Fibroblast of gingiva (primary cell): ENCODE measurements at places on chromosomes 16 and 17.
A peak's percentile ranks its signal among the peaks of the same experiment; 100 is the strongest.

DNA sequence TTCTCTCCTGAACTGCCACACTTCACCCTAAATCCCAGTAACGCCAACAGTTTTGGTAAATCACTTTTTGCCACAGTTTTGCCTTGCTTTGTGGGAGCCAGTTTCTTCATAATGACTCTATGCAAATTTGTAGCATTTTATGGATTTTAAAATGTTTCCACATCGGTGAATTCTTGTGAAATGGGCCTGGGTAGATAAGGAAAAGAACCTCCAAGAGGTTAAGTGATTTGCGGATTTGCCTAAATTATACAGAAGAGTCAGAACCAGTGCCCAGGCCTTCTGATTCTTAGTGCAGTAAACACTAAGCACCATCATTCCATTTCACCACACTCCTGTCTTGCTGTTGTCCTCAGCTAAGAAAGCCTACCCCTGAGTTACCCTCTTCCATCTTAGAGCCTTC lies 17.9 kb downstream of the MINK1 start:
- DNase-seq, result no peak

- no peak for DNase-seq
Observed at GRCh38 chr16:65878347-65878746, 488.1 kb upstream of the CDH5 start.

DNA sequence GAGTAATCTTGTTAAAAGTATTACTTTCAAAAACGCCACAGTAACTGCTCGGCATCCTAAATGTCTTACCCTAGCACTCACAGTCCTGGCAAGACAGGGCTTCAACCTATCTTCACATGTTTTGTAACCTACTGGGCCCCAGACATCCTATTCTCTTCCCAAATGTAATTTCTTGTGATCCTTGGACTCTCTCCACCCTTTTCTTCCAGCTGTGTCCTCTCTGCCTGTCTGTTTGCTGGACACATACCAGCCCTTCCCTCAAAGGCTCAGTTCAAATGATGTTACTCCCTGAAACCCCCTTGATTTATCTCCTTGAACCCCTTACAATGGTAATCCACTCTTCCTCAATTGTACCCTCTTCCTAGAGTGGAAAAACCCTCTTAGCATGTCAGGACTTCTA lies 60.1 kb upstream of the CNEP1R1 start:
- DNase-seq, result no peak

DNA sequence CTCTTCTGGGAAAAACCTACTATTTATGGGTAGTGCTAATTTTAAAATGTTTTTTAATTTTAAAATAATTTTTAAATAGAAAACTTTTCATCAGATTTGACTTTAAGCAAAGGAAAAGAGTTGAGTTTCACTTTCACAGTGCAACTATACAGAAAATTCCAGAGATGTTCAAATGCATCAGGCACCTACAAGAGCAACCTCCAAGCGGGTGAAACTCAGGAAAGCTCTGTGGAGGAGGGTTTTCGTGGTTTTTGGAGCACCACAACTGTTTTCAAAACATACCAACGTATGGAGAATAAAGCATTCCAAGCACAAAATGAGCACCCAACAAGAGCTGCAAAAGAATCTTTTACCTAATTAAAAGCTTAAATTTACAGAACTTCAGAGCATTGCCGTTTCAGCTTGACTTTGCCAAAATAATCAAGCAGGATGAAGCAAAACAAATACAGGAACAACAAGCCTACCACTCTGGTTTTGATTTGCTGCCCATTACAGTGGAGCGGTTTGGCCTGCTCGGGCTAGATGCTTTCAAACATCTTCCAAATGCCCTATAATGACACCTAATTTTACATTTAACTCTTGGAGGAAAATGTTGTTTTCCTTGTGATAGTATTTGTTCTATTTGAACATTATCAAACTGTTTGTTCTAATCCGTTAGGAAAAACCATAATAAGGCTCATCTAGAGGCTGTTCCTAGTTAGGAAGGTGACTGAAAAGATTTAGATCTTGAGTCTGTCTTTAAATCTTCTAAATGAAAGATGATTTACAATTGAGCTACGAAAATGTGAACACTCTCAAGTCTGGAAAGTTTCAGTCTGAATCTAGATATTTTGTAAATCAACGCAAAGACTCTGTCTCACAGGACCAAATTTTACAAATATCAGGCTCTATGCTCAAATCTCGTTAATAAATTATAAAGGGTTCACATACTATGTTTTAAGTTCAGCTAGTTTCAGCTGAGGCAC lies 34.5 kb downstream of the NACA2 start:
- DNase-seq, result peak; percentile 57

GRCh38 chr16:57235128-57236021 lies 9.7 kb upstream of the ARL2BP start:
- no peak for DNase-seq

DNA sequence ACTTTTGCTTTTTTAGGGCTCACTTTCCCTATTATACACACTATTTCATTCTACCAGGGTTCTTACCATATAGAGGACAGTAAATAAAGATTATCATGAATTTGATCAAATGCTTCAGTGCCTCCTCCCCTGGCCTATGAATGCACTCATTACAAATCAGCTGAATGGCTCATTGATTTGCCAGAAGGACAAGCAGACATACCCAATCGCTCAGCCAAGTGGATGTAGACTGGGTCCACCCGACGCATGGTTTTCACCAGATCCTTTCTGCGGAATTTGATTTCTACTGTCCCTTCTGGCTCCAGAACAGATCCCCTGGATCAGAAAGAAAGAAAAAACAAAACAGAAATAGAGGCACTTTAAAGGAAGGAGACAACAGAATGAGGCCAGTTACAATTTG lies 162.6 kb downstream of the AATF start:
- DNase-seq, result no peak

DNA sequence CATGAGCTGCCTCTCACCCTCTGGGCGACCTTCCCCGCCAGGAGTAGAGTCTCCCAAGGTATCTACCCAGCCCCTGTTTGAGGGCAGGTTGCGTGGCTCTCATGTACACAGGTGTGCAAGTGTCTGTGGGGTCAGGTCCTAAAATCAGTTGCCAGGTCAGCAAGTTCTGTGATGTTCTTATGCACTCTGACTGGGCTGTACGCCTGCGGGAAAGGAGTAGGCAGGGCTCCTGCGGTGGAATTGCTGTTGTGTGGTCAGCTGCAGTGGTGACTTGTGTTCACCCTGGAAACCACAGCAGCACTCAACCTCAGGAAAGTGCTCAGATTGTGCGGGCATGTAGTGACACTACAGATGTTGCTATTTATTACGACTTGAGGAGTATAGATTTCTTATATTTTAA lies 19.4 kb downstream of the NARF start:
- DNase-seq, result no peak

DNA sequence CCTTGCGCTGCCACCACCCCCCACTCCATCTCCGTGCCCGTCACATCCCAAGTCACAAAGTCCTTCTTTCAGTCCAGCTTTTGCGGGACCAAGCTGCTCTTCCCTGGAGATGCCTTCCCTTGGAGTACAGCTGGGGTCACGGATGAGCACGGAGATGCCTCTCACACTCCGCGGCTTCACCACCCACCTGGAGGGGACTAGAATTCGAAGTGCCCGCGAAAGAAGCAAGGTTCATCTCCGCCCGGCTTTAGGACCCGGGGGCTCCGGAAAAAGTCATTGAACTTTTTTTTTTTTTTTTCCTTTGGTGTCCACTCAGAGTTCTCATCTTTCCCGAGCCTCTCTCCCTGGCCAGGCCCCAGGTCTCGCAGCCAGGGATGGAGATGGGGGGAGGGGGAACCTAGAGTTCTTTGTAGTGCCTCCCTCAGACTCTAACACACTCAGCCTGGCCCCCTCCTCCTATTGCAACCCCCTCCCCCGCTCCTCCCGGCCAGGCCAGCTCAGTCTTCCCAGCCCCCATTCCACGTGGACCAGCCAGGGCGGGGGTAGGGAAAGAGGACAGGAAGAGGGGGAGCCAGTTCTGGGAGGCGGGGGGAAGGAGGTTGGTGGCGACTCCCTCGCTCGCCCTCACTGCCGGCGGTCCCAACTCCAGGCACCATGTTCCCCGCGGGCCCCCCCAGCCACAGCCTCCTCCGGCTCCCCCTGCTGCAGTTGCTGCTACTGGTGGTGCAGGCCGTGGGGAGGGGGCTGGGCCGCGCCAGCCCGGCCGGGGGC lies at the start of gene FKBP10:
TSS of gene FKBP10 (plus strand) at position 624 of the 771 bp plus-strand sequence. CDS start at position 655, 31 bp downstream.
- peak; percentile 80 for DNase-seq

GRCh38 chr16:14576532-14576931 lies 53.5 kb downstream of the PARN start:
- no peak for DNase-seq

DNA sequence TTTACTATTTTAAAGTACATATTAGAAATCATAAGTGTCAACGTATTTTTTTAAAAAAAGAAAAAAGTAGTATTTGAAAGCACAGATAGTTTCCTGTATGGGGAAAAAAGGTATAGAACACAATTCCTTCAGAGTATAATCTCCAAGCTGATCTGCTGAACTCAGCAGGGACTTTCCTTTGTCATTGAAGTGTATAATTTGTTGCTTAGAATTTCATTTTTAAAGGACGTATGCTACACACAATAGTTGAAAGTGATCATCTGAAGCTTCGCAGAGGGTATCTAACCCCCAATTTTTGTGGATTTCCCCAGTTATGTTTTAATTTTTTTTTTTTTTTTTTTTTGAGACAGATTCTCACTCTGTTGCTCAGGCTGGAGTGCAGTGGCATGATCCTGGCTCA lies 20.2 kb upstream of the MAPT start:
- no peak for DNase-seq
